ENCODE measurements at places on chromosomes 1 and 21.

DNA sequence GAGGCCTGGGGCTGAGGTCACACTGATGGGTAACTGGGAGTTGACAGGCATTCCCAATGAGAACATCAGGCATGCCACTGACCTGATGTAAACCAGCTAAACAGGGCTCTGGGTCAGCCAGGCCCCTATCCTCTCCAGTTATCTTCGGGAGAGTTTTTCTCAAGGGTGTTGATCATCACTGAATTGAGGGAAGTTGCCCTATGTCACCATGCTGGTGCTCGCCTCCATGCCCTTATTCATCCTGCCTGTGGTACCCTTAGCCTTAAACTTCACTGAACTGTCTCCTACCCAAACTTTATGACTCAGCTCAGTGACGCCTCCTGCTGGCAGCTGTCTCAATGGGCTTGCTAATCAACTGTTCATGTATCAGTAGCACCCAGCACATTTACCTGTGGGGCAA is 80.7 kb upstream of the TNR start:
- peak; percentile 4 for DNase-seq

DNA sequence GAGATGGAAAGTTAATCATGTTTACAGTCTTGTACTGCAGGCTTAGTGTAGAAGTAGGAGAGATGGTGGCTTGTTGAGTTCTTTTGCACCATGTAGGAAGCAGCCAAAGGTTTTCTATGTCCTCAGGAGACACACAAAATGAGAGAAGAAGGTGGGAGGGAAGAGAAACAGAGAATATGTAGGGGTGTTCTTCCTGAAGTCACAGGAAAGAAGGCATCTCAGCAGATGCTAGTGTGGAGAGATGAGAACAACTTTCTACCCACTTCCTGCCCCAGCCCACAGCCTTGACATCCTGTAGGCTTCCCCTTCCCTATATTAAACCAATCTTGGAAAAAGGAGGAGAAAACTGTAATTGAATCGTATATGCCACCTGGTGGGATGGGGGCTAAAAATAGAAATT is 217.0 kb downstream of the S1PR1 start:
- DNase-seq, result no peak

GRCh38 chr1:51728611-51729155 is 111.8 kb downstream of the OSBPL9 start:
- no peak for DNase-seq

DNA sequence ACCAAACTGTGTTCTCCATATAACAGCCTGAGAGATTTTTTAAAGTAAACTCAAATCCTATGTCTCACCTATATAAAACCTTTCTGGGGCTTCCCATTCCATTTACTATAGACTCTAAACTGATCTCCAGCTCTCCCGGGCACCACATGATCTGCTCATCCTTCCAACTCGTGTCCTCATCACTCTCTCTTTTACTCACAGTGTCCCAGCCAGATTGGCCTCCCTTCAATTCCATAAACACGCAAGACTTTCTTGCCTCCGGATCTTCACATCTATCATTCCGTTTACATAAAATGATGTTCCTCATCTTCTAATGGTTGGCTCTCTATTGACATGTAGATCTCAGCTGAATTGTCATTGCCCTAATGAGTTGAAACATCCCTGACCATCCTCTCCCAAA is 59.4 kb downstream of the ZNF697 start:
- no peak for DNase-seq

- DNase-seq, result peak; percentile 68
These were observed 14.6 kb downstream of the SSBP3 start for GRCh38 chr1:54391450-54392209.

- no peak for DNase-seq
These were observed 82.3 kb upstream of the TIAM1 start for GRCh38 chr21:31426235-31426797.

DNA sequence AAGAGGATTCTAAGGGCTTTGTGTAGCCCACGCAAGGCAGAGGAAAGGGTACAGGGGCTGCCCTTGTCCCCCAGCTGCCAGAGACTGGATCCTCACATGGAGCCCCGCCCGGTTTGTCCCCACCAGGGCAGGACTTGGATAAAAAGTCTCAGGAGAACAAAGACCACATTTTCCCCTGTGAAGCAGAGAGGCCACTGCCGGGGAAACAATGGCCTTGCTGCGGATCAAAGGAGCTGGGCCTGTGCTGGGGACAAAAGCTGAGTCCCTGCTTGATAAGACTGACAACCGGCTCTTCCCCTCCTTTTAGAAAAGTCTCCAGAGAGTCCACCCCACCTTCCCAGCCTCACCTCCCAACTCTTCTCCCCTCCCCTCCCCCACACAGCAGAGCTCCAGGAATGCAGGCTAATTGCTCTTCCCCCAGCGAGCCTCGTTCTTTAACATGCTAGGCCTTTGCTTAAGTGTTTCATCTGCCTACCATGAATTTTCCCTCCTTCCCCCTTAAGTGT is 142.4 kb downstream of the PLPP3 start:
- no peak for DNase-seq

GRCh38 chr1:9281908-9282695 is 10.6 kb upstream of the SPSB1 start:
- no peak for DNase-seq
